ENCODE measurements at places on chromosomes 2 and 18.

- DNase-seq: no peak
Observed at GRCh38 chr18:26832302-26832701, 33.2 kb downstream of the AQP4 start.

GRCh38 chr18:25516121-25516520, 164.2 kb upstream of the ZNF521 start:
- no peak for DNase-seq

DNA sequence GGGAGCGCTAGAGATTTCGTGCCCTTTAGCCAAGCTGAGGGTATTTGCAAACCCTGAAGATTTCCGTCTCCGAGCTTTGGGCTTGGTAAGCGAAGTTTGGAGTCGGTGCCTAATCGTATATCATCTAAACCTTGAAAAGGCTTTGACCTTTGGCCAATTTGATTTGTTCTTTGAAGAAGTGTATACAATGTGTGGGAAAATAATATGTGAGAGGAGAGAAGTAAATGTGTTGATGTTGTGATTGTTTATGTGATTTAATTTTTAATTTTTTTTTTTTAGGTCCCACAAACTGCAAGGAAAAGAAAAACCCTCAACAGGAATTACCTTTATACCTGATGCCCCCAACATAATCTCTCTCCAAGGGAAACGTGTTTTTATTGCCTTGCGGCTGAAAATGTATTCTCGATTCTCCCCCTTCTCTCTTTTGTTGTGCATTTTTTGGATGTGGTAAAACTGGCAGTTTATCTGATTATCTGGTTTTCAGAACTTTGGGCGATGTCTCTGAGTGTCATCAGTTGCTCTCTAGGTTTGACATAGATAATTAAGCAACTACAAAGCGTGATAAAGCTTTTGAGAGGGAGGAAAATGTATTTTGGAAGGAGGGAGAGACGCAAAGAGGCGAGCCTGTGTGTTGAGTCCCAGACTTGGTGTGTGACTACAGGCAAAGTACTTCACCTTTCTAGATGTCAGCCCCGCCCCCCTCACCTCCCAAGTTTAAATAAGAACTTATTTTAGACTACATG, 912 bp upstream of the FBXO11 start:
- DNase-seq: no peak

DNA sequence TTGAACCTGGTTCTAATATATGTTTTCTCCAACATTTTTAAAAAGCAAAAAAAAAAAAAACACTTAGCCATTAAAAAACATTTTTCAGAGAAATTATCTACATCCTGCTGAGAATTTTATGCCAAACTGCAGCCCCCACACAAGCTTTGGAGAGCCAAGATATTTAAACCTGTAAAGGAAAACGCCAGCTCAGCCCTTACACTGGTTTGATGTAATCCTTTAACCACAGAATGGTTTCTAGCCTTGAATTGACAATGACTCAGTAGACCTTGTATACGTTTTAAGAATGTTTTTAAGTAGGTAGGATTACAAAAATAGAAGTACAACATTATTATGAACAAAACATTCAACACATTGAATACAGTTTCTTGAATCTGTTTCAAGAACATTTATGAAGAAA, 113.6 kb downstream of the BABAM2 start:
- DNase-seq: no peak

- no peak for DNase-seq
Observed at GRCh38 chr2:128369602-128370467, 51.2 kb upstream of the HS6ST1 start.

GRCh38 chr2:48968011-48968410, 186.3 kb downstream of the FSHR start:
- DNase-seq: no peak

GRCh38 chr18:37985126-37985525, 419.5 kb upstream of the CELF4 start:
- DNase-seq: no peak

DNA sequence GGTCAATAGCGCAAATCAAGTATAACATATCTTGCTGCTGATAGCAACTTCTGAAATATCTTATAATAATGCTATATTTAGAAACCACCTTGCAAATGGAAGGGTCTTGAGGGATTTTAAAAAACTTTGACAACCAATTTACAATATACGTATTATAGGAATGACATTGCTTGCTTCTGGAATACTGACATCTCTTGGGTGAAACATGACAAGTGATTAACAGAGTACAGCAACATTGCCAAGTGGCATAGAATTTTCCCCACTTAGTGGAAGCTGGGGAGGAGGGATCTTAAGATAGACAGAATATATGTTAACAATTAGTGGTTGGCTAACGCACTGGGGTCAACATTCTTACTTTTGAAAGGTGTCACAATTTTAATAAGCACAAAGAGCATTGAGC, 133.6 kb upstream of the TMEFF2 start:
- DNase-seq: no peak

DNA sequence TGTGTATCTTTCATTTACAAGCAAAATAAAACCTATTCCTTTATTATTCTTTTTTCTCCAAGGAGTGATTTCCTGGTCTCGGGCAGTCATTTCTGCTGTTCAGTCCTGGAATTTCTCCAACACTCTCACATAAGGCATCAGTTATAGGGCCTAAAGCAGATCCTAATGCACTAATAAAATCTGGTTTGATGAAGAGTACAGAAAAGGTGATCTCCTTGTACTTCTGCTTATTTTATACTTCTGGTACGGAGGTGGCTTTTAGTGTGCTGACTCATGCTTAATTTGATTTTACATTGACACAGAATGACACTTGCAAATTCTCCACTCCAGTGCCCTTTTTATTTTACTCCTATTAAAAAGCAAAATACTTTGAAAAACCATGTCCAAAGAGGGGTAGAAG, 157.4 kb downstream of the DOK6 start:
- DNase-seq: no peak

DNA sequence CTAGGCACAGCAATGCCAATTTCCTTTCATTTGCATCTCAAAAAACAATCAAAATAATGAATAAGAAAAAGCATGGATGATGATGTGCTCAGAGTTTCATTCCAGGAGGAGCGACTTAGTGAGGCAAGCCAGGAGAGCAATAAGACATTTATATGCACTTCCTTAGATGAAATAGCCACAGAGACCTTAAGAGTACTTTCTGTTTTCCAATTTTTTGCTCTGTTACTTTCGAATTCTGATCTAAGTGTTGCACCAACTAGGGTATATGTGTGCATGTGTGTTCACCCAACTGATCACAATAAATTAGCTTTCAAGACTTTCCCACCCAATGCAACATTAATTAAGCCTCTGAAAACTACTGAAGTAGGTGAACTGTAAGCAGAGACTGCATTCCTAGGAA, 709 bp downstream of the RAB27B start:
- no peak for DNase-seq

DNA sequence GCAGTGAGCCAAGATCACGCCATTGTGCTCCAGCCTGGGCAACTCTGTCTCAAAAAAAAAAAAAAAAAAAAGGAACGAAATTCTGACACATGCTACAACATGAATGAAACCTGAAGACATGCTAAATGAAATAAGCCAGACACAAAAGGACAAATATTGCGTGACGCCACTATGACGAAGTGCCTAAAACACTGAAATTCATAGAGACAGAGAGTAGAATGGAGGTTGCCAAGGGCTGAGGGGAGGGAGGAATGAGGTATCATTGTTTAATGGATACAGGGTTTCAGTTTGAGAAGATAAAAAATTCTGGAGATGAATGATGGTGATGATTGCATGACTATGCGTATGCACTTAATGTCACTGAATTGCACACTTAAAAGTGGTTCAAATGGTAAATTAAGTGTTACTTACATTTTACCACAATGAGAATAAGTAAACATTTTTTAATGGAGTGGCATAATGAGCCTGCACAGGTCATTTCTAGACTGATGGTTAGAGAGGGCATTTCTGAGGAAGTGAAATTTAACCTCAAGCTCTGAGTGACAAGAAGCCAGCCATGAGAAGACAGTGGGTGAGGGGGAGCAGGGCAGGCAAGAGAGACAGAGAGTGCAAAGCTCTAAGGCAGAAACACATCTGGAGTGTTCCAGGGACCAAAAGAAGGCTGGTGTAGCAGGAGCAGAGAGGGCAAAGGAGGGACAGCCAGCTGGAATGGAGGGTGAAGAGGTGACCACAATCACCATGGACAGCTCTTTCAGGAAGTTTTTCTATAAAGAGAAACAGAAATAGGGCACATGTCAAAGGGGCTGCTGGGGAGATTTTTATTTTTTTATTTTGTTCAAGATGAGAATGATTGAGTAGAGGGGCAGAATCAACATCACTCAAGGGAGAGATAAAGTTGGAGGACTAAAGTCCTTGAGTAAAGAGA, 20.6 kb upstream of the EXOC6B start:
- no peak for DNase-seq

- no peak for DNase-seq
Observed at GRCh38 chr2:60560734-60561644, 7.5 kb upstream of the BCL11A start.

- no peak for DNase-seq
Observed at GRCh38 chr18:13640266-13640860, 86.0 kb downstream of the FAM210A start.

GRCh38 chr2:21289989-21290388, 166.2 kb downstream of the TDRD15 start:
- DNase-seq: no peak

DNA sequence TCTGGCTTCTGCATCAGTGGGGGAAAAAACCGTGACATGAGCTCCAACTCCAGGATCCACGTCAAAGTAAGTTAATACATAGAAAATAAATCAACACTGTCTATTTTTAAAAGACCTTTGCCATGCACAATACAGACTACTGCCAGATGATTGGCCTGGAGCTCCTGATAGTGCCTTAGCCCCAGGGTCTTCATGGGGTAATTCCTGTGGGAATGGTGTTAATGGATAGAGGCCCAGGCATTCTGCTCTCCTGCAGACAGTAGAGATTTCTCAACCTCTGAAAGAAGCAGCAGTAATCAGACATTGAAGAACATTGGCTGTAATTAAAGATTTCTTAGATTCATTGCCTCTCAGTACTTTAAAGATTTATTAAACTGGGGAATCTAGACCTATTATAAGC, 4.3 kb upstream of the PLCL1 start:
- DNase-seq: no peak

- no peak for DNase-seq
Observed at GRCh38 chr2:69305712-69306392, 81.2 kb downstream of the GFPT1 start.

GRCh38 chr2:33475224-33476130, 972 bp upstream of the RASGRP3 start:
- DNase-seq: peak; percentile 71

DNA sequence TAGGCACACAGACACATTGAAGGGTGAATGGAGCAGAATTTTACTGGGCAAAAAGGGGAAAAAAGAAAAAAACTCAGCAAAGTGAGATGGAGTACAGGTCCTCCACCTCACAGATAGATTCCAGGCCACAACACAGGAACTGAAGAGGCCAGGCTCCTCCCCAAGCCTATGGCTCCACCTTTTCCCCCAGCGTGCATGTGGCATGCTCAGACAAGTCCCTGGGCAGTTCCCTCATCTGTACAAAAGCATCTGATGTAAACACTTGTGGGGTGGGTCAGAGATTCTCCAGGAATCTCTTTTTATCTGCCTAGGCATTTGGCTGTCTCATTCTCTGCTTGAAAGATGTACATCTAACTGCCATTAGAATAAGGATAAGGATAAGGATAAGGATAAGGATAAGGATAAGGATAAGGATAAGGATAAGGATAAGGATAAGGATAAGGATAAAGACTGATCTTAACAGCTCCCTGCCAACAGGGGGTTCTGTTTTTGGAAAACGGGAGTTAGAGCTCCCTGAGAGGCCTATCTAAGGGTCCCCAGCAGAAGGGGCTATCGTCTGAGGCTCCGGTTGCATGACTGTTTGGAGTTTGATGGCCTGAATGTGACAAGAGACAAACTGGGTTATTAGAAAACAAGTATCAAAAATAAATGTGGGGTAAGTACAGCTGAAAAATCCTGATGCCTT, 17.2 kb upstream of the ASXL3 start:
- DNase-seq: no peak

DNA sequence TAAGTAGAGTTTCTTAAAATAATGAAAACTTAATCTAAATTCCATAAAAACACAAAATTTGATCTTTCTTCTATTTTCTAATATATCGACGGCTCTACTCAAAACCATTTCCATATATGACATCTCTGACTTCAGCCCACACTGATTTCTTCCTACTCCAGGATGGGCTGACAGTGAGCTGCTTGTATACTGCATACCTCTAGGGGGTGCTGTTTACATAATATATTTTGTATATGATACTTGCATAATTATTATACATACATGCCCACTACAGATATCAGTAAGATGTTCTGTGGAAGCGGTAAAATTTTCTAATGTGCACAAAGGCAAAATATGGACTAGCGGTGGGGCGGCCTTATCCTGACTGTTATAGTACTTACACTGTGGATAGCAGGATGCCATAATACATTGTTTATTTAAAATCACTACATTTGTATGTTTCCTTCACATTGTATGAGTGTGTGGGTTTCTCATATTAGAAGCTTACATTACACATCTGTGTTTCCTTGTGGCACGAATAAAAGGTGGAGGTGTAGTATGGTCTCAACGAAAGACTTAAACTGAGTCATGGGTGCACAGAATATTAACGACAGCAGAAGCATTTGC, 66.1 kb upstream of the NXPH2 start:
- DNase-seq: no peak

DNA sequence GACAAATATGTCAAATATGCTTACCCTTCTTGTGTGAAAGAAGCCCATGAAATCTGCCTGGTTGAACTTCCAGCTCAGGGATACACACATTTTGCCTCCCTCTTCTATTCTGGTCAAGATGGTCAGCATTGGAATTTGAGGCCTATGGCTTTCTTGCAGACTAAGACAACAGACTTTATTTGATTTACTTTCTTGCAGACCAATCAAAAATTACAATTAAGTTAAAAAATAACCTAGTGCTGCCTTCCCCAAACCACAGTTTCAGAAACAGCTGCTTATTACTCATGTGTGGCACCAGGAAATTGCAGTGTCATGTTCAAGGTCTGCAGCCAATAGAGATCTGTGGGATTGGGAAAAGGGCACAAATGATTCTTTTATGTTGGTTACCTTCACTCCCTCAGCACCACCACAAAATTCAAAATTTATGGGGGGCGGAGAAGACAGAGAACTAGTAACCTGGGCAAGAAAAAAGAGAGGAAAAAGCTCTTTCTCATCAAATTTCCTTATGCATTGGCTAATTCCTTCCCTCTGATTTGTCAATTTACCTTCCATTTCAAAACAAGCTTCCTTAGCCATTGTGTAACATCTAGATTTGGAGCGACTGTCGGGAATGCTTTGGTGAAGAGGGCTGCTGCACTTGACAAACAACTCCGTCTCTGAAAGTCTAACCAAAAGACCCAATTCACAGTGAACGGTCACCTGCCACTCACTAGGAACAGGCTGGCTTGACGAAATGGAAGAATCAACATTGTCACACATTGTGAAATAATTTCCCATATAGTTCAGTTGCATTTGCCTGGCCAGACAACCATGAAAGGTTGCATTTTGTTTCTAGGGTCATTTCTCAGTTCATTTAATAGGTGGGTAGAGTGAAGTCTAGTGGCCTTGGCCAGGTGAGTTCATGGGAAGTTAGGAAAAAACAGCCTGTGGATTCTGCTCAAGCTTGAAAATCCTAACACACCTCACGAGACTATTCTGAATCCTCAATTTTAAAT, 100.4 kb upstream of the FZD5 start:
- DNase-seq: no peak

- no peak for DNase-seq
Observed at GRCh38 chr2:47064106-47064505, 91.0 kb downstream of the STPG4 start.

GRCh38 chr2:71746946-71747501, 293.7 kb downstream of the DYSF start:
- DNase-seq: no peak
